ENCODE measurements at places on chromosomes 7 and 10. TPM values are rescaled to one million over a fixed set of nuclear protein-coding genes. Genes with fewer than 3 reads are reported as not detected.

GRCh38 chr7:148789220-148789619, 90.5 kb downstream of the CUL1 start:
- DNase-seq, result no peak

DNA sequence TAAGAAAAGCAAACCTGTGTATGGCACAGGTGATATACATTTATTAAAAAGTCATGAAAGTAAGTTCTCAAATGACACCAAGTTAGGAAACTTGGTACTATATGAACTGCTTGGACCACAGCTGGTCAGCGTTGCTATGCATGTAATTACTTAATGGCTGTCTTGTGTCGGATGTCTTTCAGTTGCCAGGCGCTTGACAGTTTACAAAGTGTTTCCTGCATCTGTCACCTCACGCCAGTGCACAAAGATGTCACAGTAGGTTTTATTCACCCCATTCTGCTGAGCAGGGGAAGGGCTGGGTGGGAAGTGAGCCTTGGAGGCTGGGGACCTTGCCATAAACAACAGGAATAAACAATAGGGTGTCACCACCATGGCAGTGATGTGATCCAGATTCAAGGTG, 35.8 kb downstream of the ADAM12 start:
- no peak for DNase-seq

DNA sequence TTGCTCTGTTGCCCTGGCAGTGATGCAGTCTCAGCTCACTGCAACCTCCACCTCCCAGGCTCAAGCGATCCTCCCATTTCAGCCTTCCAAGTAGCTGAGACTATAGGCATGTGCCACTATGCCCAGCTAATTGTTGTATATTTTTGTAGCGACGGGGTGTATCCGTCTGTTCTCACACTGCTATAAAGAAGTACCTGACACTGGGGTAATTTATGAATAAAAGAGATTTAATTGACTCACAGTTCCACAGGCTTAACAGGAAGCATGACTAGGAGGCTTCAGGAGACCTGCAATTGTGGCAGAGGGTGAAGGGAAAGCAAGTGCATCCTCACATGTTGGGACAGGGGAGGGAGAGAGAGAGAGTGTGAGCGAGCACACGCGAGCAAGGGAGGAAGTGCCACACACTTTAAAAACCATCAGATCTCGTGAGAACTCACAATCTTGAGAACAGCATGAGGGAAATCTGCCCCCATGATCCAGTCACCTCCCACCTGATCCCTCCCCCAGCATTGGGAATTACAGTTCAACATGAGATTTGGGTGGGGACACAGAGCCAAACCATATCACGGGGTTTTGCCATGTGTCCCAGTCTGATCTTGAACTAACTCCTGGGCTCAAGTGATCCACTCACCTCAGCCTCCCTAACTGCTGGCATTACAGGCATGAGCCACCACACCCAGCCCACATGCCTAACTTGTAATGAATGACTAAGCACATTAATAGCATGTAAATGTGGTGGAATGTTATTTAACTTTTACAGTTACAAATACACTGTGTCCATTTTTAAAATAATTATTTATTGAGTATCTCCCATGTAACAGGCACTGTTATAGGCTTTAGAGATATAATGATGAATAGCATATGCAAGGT, 65.5 kb downstream of the RALA start:
- DNase-seq, result peak; percentile 49

DNA sequence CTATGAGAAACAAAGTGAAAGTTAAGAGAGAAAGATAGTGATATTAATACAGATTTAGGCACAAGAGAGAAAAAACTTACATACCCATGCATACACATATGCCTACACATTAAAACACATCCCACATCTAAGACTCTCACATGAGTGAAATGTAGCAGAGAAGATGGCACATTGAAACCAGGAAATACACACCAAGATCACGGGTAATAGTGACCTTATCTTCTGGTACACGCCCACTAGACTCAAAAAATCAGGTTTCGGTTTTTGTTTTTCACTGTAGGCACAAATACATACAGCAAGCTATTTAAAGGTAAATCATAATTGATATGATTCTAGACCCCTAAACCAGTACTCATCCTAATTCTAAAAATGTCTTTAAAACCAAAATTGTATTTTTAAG, 225.2 kb upstream of the TAC1 start:
- DNase-seq, result no peak

DNA sequence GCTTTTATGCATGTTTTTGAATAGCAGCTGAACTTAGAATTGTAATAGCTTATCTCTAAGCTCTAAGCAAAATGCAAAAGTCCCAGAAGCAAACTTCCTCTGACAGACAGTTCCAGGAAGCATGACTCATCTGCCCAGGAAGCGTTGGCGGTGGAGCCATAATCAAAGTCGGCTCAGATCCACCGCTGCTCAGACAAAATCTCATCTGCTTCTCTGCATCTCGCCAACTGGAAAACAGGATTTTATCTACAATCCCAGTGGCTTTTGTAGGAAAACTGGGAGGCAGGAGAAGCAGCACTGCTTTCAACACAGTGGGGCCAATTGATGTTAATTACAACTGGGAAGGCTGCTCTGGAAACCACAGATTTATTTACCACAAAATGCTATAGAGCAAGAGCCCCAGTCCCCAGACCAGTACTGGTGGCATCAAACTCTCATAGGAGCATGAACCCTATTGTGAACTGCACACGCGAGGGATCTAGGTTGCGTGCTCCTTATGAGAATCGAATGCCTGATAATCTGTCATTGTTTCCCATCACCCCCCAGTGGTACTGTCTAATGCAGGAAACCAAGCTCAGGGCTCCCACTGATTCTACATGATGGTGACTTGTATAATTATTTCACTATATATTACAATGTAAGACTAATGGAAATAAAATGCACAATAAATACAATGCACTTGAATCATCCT, 99.9 kb downstream of the CUBN start:
- peak; percentile 68 for DNase-seq

- DNase-seq, result no peak
These were observed 128.4 kb upstream of the ZNF746 start for GRCh38 chr7:149625947-149626392.

DNA sequence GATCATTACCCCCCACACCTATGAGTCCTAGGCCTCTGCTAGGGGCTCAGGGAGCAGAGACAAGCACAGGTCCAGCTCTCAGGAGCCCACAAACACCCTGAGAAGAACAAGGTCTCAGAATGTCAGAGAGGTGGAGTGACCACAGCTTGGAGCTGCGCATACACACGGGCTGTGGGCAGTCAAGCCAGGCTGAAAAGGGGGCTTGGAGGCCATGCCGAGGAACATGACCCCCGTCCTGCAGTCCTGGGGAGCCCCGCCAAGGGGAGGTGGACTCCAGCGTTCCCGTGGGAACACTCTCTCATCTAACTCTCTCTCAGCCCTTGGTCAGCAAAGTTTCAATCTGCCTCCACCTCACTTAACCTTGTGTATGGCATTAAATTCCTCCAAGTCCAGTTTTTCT, 7.8 kb upstream of the MMP21 start:
- no peak for DNase-seq

DNA sequence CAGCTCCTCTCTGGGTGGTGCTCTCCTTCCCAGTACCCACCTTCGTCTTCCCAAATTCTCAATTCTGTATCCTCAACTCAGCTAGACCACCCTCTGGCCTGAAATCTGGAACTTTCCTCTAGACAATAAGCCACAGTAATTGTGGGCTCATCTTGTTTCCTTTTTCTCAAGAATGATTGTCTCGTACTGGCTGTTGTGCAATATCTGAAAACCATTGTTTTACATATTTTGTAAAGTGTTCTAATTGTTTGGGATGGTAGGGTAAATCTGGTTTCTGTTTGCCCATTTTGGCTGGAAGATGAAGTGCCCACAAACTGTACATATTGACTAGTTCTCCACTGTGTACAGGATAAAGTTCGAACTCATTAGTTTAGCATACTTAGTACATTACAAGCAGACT, 11.3 kb upstream of the NOBOX start:
- no peak for DNase-seq

The JCAD gene
- 7.8 TPM for total RNA-seq

DNA sequence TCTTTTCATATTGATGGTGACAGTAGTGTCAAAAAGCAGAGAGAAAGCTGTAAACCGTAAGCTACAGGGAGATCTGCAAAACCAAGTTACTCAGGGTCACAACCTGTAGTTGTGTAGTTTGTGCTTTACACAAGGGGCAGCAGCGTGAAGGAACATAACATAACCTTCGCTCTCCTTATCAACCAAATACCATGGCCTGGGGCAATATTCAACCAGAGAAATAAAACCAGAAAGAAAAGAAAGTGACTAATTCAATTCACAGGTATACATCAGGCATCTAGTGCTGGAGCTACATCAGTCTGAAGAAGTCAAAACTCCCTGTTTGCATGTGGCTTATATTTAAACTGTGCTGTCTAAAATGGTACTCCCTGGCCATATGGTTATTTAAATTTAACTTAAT, 224.3 kb downstream of the TWIST1 start:
- DNase-seq, result peak; percentile 68

The ACSM6 gene
- total RNA-seq, result not detected

GRCh38 chr10:97466755-97467154, 20.8 kb downstream of the ZDHHC16 start:
- peak; percentile 59 for DNase-seq

DNA sequence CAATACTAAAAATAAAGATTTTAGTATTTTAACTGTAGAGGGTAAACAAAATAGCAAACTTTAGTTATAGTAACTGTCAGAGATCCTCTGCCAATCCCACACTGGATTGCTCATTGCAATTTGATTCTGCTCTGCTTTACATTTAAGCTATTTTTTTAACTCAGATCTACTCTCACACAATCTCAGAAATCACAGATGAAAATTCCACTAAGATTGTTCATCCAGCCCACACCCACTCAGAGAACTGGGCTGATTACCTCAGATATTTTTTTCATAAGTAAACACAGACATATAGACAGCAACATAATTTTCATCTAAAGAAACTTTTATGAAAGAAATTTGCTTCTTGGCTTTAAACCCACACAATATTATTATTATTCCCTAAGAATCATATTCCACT, 7.0 kb downstream of the OSBPL3 start:
- DNase-seq, result peak; percentile 44

The AQP1 gene
- 1.2 TPM for total RNA-seq

GRCh38 chr7:138092486-138093028, 16.3 kb downstream of the AKR1D1 start:
- DNase-seq, result peak; percentile 84
